ENCODE measurements at places on chromosomes 16 and 17. TPM values are rescaled to one million over a fixed set of nuclear protein-coding genes. Genes with fewer than 3 reads are reported as not detected.

DNA sequence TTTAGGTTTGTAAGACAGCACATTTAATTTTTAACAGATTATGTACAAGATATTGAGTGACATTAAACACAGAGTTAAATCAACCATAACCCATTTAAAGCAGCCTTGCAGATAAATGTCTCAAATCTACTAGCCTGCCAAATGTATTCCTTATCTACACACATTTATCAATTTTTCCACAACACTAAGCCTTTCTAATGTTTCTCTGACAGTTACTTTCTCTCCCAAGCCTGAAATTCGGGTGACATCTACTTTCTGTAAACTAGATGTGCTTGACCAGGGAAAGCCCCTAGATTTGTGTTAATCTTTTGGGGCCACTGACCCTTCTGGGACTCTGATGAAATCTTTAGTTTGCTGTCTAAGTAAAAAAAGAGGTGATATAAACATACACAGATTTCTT is 69.0 kb downstream of the CDH13 start:
- H3K27ac ChIP-seq: no peak overlapping the region
- H3K36me3 ChIP-seq: no peaks in the 10 kb centered on the region
- no peaks in the 10 kb centered on the region for H3K27me3 ChIP-seq
- H3K4me3 ChIP-seq: no peak overlapping the region

GRCh38 chr17:34633351-34633750 is 54.0 kb downstream of the TMEM132E start:
- H3K27me3 ChIP-seq: peaks cover 59% of the 10 kb centered on the region
- no peaks in the 10 kb centered on the region for H3K36me3 ChIP-seq
- H3K4me1 ChIP-seq: peaks cover 6% of the 10 kb centered on the region
- H3K27ac ChIP-seq: no peak overlapping the region
- DNase-seq: no peak

DNA sequence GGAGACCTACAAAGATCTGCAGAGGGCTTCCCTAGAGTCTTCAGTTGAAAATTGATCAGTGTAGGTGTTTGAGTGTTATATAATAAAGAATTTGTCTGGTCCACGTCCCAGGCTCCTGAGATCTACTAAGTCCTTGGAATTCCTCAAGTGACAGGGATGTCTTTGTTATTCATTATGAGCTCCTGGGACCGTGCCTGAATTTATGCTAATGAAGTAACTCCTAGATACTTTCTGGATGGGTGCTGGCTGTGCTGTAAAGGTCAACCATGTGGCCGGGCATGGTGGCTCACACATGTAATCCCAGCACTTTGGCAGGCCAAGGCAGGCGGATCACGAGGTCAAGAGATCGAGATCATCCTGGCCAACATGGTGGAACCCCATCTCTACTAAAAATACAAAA is 43.7 kb downstream of the CDC27 start:
- H3K36me3 ChIP-seq: peaks cover 46% of the 10 kb centered on the region
- no peak overlapping the region for H3K27ac ChIP-seq
- H3K4me3 ChIP-seq: no peak overlapping the region
- H3K4me1 ChIP-seq: no peaks in the 10 kb centered on the region
- no peaks in the 10 kb centered on the region for H3K27me3 ChIP-seq

GRCh38 chr16:25009822-25010221 is 5.3 kb downstream of the ARHGAP17 start:
- peak overlapping the region; percentile 96 for H3K27ac ChIP-seq
- H3K4me1 ChIP-seq: peaks cover 56% of the 10 kb centered on the region
- H3K27me3 ChIP-seq: no peaks in the 10 kb centered on the region
- DNase-seq: no peak
- H3K36me3 ChIP-seq: peaks cover 22% of the 10 kb centered on the region

- no peaks in the 10 kb centered on the region for H3K27me3 ChIP-seq
- peaks cover 14% of the 10 kb centered on the region for H3K36me3 ChIP-seq
- H3K4me1 ChIP-seq: peaks cover 49% of the 10 kb centered on the region
- H3K27ac ChIP-seq: peak overlapping the region; percentile 91
- no peak overlapping the region for H3K4me3 ChIP-seq
- DNase-seq: peak; percentile 49
Observed at GRCh38 chr17:17824783-17825614, 11.8 kb downstream of the SREBF1 start.

DNA sequence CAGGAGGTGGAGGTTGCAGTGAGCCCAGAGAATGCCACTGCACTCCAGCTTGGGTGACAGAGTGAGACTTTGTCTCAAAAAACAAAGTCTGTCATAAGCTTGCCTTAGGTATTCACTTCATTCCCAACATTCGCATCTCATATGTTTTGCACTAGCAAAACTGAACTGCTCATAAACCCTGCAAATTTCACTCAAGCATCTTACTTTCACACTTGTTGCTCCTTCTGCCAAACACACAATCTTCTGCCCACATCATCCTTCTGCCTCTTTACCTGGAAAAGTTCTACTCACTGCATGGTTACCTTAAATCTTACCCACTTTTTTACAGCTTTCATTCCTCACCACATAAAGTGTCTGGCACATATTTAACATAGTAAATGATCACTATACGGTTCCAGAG is 152.5 kb downstream of the USP22 start:
- no peaks in the 10 kb centered on the region for H3K4me1 ChIP-seq
- H3K4me3 ChIP-seq: no peak overlapping the region
- no peaks in the 10 kb centered on the region for H3K27me3 ChIP-seq
- H3K36me3 ChIP-seq: no peaks in the 10 kb centered on the region

GRCh38 chr16:30139583-30140481 is 16.8 kb upstream of the MAPK3 start:
- peak; percentile 39 for DNase-seq
- no peaks in the 10 kb centered on the region for H3K36me3 ChIP-seq
- H3K27me3 ChIP-seq: no peaks in the 10 kb centered on the region
- peak overlapping the region; percentile 25 for H3K27ac ChIP-seq

GRCh38 chr17:3474212-3474611 is 1.6 kb upstream of the ASPA start:
- no peaks in the 10 kb centered on the region for H3K27me3 ChIP-seq
- no peak overlapping the region for H3K4me3 ChIP-seq
- no peaks in the 10 kb centered on the region for H3K36me3 ChIP-seq
- peak; percentile 79 for DNase-seq
- H3K4me1 ChIP-seq: peaks cover 19% of the 10 kb centered on the region

DNA sequence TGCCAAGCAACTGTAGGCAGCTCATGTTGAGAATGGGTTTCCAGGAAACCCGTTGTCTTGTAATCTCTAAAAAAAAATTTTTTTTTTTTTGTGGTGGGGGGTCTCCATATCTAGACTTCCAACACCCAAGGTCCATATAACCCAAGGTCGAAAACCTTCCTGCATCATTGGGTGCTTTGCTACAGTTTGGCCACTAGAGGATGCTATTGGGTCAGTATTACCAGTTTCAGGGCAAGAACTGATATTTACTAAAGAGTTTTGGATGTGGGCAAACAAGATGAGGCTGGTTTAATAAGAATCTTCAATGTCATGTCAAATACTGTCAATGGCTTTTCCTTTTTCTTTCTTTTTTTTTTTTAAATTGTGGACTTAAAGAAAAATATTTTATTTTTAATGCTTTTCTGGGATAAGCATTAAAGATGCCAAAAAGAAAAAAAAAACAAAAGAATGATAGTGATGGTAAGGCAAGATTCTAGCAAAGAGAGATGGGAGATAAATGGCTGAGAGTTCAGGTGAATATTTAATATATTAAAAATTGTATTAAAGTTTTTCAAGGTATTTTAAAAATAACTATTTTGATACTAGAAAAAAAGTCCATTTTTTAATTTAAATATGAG is 62.2 kb downstream of the DHRS7C start:
- H3K27ac ChIP-seq: no peak overlapping the region
- no peak overlapping the region for H3K4me3 ChIP-seq
- peak; percentile 23 for DNase-seq
- no peaks in the 10 kb centered on the region for H3K4me1 ChIP-seq

GRCh38 chr17:63448655-63449054 is 2.5 kb upstream of the CYB561 start:
- peaks cover 4% of the 10 kb centered on the region for H3K27me3 ChIP-seq
- peaks cover 68% of the 10 kb centered on the region for H3K4me1 ChIP-seq

- H3K36me3 ChIP-seq: no peaks in the 10 kb centered on the region
- H3K27me3 ChIP-seq: no peaks in the 10 kb centered on the region
- H3K4me3 ChIP-seq: no peak overlapping the region
Observed at GRCh38 chr17:80107231-80108021, 6.0 kb downstream of the GAA start.

DNA sequence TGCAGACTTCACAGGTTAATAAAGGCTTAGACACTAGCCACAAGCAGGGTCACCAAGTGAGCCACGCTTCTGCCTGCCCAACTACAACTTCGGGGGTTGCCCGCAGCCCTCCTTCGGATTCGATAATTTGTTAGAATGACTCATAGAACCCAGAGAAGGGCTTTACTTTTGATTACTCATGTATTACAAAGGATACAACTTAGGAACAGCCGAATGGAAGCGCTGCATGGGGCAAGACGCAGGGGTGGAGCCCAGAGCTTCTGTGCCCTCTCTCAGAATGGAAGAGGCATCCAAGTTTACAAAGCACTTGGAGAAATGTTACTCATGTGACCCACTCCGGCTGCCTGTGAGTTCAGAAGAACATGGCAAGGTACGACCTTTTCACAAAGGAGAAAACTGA is 7.5 kb upstream of the CDH5 start:
- DNase-seq: no peak
- H3K27me3 ChIP-seq: peaks cover 7% of the 10 kb centered on the region
- H3K36me3 ChIP-seq: no peaks in the 10 kb centered on the region
- no peak overlapping the region for H3K4me3 ChIP-seq
- no peak overlapping the region for H3K27ac ChIP-seq

GRCh38 chr16:73046202-73046848 is 1.6 kb downstream of the ZFHX3 start:
- H3K36me3 ChIP-seq: no peaks in the 10 kb centered on the region
- DNase-seq: peak; percentile 43
- H3K27ac ChIP-seq: peak overlapping the region; percentile 4
- no peak overlapping the region for H3K4me3 ChIP-seq

GRCh38 chr17:60905709-60906108 is 228.1 kb downstream of the BCAS3 start:
- H3K27ac ChIP-seq: no peak overlapping the region
- H3K27me3 ChIP-seq: no peaks in the 10 kb centered on the region
- H3K4me1 ChIP-seq: no peaks in the 10 kb centered on the region
- no peaks in the 10 kb centered on the region for H3K36me3 ChIP-seq
- H3K4me3 ChIP-seq: no peak overlapping the region

DNA sequence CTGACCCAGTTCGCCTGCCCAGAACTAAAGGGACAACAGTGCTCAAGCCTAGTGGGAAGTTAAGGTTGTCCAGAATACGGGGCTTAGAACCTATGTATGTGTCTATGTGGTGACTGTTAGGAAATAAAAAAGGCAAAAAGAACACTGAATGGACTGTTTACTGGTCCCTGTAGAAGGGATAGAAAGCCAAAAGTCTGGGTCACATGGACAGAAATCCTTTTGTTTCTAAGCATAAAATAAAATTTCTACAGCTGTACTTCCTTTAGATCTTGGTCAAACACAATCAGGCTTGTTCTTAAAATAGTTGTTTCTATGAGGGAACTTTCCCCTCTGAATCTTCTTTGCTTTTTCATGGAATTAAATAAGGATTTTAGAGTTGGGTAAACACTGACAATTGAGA is 212.8 kb downstream of the LGALS9B start:
- H3K27ac ChIP-seq: no peak overlapping the region
- peaks cover 16% of the 10 kb centered on the region for H3K36me3 ChIP-seq
- no peaks in the 10 kb centered on the region for H3K27me3 ChIP-seq
- H3K4me1 ChIP-seq: no peaks in the 10 kb centered on the region

- DNase-seq: peak; percentile 45
- no peaks in the 10 kb centered on the region for H3K36me3 ChIP-seq
- no peak overlapping the region for H3K4me3 ChIP-seq
- H3K27me3 ChIP-seq: peaks cover 97% of the 10 kb centered on the region
- no peak overlapping the region for H3K27ac ChIP-seq
Observed at GRCh38 chr17:39605492-39606433, 2.0 kb downstream of the NEUROD2 start.

- H3K27ac ChIP-seq: peak overlapping the region; percentile 65
- H3K36me3 ChIP-seq: peaks cover 2% of the 10 kb centered on the region
- H3K4me3 ChIP-seq: no peak overlapping the region
- peaks cover 20% of the 10 kb centered on the region for H3K4me1 ChIP-seq
Observed at GRCh38 chr17:57413848-57414651, 157.7 kb downstream of the MSI2 start.

GRCh38 chr16:57264950-57265371 is 19.5 kb downstream of the PLLP start:
- H3K36me3 ChIP-seq: peaks cover 26% of the 10 kb centered on the region
- H3K4me1 ChIP-seq: peaks cover 75% of the 10 kb centered on the region
- H3K27ac ChIP-seq: peak overlapping the region; percentile 99
- no peaks in the 10 kb centered on the region for H3K27me3 ChIP-seq

DNA sequence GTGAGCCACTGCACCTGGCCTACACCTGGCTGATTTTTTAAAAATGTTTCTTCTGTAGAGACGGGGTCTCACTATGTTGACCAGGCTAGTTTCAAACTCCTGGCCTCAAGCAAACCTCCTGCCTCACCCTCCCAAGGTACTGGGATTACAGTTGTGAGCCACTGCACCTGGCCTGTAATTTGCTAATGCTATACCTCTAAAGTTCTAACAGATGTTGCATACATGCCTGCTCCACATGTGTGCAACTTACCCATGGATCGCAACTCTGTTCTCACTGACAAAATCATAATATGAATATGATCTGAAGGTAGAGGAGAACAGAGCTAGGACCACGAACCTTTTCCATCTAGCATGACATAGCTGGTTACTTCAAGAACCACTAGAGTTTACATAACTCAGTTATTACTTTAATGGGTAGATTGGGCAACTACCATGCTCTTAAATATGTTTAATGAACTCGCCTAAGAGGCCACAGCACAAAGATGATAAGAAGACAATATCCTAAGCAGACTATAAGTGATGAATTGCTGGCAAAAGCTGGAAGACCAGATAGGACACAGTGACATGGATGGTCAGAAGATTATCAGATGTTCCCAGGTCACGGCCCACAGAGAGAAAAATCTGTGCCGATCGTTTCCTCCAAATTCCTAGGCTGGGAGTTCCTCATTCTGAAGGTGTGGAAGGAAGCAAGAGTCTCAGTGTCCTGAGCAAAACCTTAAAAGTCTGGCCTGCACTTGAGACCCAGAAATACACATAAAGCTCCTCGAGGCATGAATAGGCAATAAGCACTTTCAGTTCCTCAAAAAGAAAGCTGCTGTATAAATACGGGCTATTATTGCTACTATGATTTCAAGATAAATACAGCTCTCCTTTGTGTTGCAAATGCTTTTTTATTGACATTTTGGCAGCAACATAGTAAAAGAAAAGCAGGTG is 53.6 kb upstream of the ICAM2 start:
- H3K27me3 ChIP-seq: no peaks in the 10 kb centered on the region
- H3K36me3 ChIP-seq: peaks cover 31% of the 10 kb centered on the region
- H3K4me1 ChIP-seq: peaks cover 24% of the 10 kb centered on the region

Gene OSGIN1
- polyA plus RNA-seq: 8.4 TPM

Gene AANAT
- polyA plus RNA-seq: 0.13 TPM

Gene CCP110
- 19.3 TPM for polyA plus RNA-seq

Gene EFCAB5
- 1.5 TPM for polyA plus RNA-seq

Gene C16orf74
- polyA plus RNA-seq: 6.6 TPM

Gene TPSAB1
- 0.30 TPM for polyA plus RNA-seq
